ENCODE measurements at places on chromosomes 2 and 18.

- DNase-seq = no peak
Measured at GRCh38 chr2:102620332-102620731, 979 bp downstream of the SLC9A2 start.

DNA sequence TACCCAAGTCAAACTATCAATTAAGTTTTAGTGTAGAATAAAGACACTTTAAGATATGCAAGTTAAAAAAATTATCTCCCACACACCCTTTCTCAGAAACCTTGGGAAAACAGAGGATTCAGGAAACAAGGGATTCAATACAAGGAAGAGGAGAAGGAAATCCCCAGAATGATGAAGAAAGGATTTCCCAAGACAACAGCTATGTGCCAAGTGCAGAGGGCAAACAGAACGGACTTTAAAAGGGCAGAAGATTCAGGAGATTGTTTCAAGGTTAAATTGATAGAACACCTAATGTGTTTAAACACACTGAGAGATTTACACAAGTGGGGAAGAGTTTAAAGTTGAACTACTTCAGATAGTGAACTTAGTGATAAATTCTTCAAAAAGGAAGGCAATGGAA, 71.5 kb upstream of the EPAS1 start:
- no peak for DNase-seq

GRCh38 chr2:172214252-172214651, 111.6 kb upstream of the DLX2 start:
- no peak for DNase-seq

DNA sequence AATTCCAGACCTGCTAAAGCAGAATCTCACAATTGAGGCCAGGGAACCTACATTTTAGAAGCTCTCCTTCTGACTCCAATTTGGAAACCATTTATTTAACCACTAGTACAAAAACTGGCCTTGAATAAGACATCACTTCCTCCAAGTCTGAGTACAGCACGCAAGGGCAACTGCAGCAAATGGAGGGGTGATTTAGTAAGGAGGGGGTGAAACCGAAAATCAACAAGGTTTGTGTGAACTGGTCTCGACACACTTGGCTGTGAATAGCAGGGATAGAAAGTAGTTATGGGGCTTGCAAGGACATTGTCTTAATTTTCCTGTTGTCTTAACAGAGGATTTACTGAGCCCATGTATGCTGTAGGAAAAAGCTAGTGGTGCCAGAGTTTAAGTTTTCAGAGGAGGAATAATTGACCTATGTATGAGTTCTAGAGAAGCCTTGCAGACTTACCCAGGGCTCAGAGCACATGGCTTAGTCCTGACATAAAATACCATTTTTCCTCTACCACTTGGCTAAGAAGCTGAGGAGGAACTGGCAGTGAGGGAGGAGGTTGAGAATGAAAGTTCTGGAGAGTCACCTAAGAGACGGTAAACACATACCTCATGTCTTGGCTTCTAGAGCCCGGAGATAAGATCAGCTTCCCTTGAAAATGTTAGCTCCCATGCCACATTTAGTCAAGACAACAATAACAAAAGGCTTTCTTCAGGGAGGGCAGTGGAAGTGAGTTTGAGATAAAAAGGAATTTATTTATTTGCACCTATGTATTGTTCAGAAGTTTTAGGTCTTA, 114.8 kb downstream of the SMAD2 start:
- no peak for DNase-seq

- no peak for DNase-seq
Measured at GRCh38 chr2:203783496-203784203, 77.2 kb downstream of the CD28 start.

Measured in osteocyte (in vitro differentiated cells).